Stimulated activated CD4-positive, alpha-beta T cell treated with anti-CD3 and anti-CD28 coated beads, Interleukin-1b, Interleukin-23, amount 100 ng/mL, for 24 hours (primary cell): ENCODE measurements at places on chromosomes 4 and X.

GRCh38 chr4:16757080-16757521 lies 141.3 kb downstream of the LDB2 start:
- DNase-seq, result no peak

GRCh38 chrX:16989750-16990149 lies 43.3 kb downstream of the REPS2 start:
- no peak for DNase-seq

DNA sequence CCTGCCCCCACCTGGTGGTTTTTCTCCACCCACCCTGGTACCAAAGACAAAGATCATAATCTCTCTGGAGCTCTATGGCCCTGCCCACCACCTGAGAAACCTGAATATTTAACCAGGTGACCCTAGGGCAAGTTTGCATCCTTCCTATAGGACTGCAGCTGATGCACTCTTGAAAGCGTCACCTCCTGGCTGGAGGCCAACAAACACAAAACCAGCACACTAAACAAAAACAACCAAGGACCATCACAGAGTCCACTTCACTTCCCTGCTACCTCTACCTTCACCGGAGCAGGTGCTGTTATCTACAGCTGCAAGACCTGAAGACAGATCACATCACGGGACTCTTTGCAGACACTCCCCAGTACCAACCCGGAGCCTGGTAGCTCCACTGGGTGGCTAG lies 296.7 kb upstream of the FGF13 start:
- DNase-seq, result no peak

DNA sequence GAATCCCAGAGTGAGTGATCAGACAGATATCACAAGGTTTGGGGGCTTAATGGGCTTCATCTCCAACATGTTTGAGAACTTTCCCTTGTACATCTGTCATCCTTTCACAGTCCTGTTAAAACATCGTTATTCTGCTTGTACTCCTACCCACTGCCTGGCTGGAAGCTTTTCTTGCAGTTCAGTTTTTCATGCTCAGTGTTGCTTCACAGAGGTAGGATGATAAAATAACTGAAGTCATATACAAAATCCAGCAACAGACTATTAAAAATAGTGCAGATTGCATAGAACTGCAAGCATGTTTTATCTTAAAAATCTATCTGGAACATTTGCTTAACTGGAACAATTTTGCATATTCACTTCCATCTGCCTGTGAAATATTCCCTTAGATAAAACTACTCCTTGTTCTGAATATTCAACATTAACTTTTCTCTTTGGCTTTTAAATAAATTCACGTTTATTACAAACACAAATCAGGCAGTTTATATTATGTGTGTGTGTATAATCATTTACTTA lies 579.6 kb upstream of the IGFBP7 start:
- DNase-seq, result no peak

DNA sequence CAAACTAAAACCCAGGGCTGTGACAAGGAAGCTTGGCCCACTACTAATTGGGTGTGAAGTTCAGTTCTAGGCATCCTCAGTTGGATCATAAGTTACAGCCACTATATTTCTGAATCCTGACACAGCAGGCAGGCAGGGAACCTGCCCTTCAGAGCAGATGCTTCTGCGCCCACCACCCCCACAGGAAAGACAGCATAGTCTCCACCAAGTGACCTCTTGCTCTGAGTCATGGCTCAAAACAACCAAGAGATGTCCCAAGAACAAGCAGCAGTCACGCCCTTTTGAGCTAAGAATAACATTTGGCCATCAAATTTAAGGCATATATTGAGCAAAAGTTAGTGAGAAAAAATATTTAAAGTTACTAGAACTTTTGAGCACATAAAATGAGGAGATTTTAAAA lies 170.7 kb upstream of the SMARCAD1 start:
- no peak for DNase-seq

- DNase-seq, result no peak
Observed at GRCh38 chrX:95291561-95291960, 1393.1 kb upstream of the DIAPH2 start.

GRCh38 chr4:18422685-18423084 lies 401.1 kb upstream of the LCORL start:
- DNase-seq, result no peak

DNA sequence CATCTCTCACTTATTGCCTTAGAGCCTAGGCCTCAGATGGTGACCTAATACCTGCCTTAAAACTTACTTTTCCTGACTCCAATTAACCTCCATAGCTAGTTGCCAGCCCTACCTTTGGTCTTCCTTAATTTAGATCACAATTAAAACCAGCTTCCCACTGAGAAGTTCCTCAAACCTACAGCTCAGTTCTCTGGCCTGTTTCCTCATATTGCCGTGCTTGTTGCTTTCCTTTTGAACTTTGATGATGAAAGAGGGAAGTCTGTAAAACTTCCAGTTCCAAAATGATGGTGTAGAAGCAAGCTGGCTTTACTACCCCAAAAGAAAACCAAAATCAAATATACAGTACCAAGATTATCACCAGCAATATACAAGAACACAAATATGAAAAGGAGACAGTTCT lies 28.9 kb upstream of the CAMK2D start:
- DNase-seq, result no peak

GRCh38 chrX:104679175-104679574 lies 113.2 kb downstream of the IL1RAPL2 start:
- no peak for DNase-seq

DNA sequence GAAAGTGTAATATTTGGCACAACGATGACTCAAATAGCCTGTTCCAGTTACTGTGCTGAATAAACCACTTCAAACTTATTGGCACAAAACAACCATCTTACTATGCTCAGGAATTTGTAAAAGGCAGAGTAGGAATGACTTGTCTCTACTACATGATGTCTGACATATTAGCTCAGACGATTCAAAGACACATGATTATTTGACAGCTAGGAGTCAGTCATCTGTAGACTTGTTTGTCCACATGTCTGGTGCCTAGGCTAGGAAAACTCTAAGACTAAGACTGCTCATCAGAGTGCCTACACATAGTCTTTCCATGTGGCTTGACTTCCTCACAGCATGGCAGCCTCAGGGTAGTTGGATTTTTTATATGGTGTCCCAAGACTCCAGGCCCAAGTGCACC lies 154.5 kb downstream of the FANCB start:
- no peak for DNase-seq

- DNase-seq, result no peak
Observed at GRCh38 chr4:168720396-168720900, 223.6 kb downstream of the PALLD start.

DNA sequence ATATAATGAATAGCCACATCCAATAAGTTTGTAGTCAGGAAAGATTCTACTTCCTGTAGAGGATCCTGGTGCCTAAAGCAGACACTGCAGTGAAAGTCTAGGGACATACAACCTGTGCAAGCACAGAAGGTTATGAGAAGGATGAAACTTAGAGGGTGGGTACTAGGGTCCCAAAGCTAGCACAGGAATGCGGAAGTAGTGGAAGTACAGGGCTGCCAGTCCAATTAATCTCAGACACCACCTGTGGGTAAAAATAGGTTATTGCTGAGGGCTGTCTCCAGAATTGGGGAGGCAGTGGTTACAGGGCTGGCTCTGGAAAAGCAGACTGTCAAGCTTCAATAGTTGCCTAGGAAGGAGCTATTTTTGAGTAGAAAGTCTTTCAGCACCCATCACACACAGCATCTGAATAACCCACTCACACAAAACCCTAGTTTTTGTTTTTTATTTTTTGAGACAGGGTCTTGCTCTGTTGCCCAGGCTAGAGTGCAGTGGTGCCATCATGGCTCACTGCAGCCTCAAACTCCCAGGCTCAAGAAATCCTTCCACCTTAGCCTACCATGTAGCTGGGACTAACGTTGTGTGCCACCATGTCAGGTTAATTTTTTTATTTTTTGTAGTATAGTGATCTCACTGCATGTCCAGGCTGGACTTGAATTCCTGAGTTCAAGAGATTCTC lies 50.8 kb upstream of the ELF2 start:
- DNase-seq, result no peak

DNA sequence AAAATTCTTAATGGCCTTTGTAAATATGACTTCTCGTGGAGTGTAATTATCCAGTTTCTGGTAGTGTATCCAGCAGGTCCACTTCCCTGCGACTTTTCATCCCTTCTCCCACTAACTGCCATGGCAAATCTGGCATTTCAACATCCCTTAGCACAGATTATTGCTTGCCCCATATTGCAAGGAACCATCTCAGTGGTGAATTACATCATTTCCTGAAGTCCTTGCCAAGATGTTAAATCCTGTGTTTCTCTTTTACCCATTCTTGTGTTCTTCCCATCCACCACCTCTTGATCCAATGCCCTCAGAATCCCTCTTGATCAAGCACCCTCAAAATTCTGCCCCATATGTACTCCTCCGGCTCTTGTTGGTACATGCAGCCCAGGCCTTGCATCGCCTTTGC lies 88.1 kb upstream of the ZNF81 start:
- no peak for DNase-seq

DNA sequence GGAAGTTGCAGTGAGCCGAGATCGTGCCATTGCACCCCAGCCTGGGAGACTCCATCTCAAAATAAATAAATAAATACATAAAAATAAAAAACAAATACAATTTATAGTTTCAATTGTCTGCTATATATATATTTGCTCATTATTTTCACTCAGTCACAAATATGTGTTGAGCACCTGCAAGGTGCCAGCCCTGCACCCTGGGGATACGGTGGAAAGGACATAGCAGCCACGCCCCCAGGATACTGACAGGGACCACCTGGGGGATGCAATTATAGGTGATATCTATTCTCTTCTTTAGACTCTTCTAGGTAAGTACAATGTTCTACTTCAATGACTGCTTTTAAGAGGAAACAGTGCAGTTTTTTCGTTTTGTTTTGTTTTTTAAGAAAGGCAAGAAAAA lies 85.0 kb downstream of the JAKMIP1 start:
- no peak for DNase-seq

- no peak for DNase-seq
Observed at GRCh38 chr4:10949039-10949733, 264.6 kb upstream of the CLNK start.

GRCh38 chr4:53686521-53686920 lies 95.2 kb upstream of the LNX1 start:
- no peak for DNase-seq

DNA sequence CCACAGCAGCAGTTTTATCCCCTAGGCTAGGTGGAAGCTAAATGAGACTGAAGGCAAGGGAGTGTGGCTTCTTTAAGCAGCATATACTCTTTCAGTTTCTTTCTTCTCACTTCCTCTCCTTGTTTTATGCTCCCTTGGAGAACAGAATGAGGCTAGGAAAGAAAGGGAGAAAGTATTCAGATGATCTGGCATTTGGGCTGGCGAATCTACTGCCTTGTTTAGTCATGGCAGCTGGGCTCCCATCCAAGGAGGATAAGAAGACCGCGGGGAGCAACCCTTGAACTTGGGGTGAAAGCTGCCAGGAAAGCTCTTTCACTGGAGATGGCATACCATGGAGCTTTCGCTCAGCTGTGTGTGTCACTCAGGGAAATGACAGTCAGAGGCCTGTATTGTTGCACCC lies 72.1 kb downstream of the ARHGEF38 start:
- DNase-seq, result no peak

- no peak for DNase-seq
Observed at GRCh38 chrX:11376163-11376562, 83.0 kb downstream of the AMELX start.

- no peak for DNase-seq
Observed at GRCh38 chr4:133390198-133390855, 241.2 kb downstream of the PCDH10 start.

GRCh38 chrX:155148724-155149537 lies 67.3 kb upstream of the VBP1 start:
- DNase-seq, result peak; percentile 1

DNA sequence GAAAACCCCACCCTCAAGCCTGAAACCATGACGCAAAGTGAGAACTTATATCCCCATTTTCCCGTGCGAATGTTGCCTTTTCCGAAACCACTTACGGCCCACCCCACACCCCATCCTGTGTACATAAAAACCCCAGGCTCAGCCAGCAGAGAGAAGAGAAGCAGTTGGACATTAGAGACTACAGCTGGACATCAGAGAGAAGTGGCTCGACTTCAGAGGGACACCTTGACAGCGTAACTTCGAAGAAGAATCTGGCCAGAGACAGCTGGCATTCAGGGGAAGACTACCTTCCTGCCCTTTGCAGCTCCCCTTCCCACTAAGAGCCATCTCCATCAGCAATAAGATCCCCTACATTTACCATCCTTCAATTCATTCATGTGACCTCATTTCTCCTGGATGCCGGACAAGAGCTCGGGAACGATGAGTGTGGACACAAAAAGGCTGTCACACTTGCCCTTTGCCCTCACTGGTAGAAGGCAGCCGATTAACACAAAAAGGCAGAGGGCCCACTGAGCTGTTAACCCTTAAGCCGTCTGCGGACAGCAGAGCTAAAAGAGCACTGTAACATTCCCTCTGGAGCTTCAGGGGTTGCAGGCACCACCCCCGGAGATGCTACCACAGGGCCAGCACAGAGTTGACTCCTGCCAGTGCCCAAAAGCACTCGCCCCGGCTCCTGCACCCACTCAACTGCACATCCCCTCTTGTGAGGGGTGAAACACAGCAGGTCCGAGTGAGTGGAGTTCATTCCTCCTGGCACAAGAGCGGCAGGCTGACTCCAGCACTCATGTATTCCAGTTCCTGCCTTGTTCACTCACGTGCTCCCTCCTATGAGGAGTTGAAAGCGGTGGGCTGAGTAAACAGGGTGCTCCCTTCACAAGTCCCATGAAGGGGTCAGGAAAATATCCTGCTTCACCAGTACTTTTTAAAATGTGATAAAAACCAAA lies 7.5 kb downstream of the CHM start:
- DNase-seq, result no peak

- no peak for DNase-seq
Observed at GRCh38 chr4:163317110-163317509, 15.3 kb downstream of the NPY1R start.

- no peak for DNase-seq
Observed at GRCh38 chrX:47571215-47571614, 10.2 kb downstream of the ARAF start.

GRCh38 chrX:56429581-56429980 lies 133.8 kb upstream of the UBQLN2 start:
- DNase-seq, result no peak

- no peak for DNase-seq
Observed at GRCh38 chr4:77631276-77631675, 25.7 kb downstream of the CXCL13 start.

DNA sequence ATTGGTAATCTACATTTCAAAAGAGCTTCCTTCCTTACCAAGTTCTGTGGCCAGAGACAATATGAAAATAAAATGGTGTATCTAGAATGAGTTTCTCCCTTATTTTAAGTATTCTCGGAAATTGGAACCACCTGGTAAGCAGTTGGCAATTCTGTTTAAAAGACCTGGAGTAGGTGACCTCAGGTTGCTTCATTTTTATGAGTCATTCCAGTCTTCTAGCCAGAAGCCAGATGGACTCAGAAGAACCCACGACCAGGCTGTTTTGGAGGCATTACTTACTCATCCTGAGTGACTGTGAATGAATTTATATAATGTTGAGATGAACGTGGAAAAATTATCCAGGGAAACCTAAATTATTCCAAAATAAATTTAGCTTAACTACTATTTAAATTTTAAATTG lies 9.1 kb downstream of the BMPR1B start:
- no peak for DNase-seq

DNA sequence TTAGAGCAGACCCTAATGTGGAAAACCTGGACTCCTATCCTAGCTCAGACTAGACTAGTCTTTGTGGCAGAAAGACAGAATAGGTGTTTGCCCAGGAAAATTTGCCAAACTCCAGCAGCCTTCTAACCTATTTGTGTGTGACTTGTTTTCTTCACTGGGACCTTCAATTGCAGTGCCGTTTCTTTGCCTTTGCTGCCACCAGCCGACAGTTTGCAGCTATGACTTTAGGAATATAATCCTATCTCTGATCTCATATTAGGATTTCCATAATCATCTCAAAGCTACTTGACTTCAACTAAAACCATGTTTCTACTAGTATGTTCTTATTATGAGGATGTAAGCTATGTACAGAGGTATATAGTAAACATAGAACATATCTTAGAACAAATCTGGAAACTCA lies 60.2 kb upstream of the PGAM4 start:
- DNase-seq, result no peak
